ENCODE measurements at places on chromosomes 2 and 18.

DNA sequence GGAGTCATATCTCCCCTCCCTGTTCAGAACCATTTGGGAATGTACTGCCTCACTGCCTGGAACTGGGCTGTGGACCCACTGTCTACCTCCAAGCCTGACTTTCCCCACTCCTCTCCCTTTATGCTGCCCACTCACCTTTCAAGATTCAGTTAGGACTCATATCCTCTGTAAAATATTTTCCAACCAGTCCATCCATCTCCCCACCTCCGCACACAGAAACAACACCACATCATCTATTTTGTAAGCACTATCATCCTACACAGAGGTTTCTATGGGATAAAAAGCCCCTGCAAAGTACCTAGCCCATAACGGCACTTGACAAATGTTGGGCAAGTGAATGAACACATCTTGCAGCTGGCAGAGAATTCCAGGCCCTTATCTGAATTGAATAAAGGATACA, 250.8 kb downstream of the ANAPC1 start:
- DNase-seq = no peak

DNA sequence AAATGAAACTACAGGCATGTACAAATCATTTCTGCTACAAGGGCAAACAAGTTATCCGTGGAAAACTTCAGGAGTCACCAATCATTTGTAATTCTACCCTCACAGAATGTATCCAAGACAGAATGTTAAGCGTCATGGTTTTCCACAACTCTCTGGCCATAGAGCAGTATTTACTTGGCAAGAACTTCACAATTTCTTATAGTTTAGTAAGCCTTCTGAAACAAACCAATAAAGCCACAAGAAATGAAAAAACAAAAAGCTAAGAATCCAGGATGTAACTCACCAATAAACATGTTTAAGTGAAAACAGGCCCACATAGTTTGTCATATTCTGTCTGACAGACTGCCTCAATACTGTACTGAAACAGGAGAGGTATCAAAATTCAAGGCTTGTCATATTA, 70.3 kb downstream of the LNPK start:
- DNase-seq = no peak

GRCh38 chr2:231707927-231708772, at the start of gene PTMA:
Gene PTMA, plus strand, starts transcription at chr2:231708525. Its CDS starts 182 bp downstream, at chr2:231708707.
- DNase-seq = peak; percentile 100

GRCh38 chr2:102129951-102130646, 12.4 kb upstream of the IL1R1 start:
- DNase-seq = no peak

DNA sequence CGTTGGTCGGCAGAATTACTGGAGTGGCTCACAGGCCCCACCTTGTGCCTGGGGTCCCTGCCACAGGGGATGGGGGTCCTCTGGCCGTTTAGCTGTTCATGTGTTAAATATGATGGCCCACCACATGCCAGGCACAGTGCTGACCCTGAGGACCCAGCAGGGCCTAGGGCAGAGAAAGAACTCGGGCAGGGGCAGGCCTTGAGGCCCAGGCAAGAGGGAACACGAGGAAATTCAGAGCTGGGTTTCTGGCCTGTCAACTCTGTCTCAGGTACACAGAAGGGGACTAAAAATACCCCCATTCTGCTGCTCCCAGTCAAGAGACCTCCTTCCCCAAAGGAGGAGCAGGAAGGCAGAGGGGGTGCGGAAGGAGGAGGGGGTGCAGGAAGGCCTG, 66.2 kb downstream of the DNMT3A start:
- no peak for DNase-seq

DNA sequence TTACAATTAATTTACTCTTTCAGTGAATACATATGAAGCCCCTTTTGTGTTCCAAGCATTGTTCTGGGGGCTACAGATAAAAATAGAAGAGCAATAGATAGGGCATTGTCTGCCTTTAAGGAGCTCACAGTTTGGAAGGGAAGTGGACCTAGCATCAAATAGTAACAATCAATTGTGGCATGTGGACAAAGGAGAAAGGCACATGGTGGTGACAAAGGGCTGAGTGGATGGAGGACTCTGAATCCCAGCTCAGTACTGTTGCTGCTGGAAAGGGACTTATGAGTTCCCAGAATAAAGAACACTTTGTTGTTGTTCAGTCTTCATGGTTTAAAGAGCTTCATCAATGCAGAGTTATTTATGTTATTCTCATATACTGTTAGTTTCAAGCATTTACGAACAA, 217.7 kb downstream of the HRH4 start:
- no peak for DNase-seq

DNA sequence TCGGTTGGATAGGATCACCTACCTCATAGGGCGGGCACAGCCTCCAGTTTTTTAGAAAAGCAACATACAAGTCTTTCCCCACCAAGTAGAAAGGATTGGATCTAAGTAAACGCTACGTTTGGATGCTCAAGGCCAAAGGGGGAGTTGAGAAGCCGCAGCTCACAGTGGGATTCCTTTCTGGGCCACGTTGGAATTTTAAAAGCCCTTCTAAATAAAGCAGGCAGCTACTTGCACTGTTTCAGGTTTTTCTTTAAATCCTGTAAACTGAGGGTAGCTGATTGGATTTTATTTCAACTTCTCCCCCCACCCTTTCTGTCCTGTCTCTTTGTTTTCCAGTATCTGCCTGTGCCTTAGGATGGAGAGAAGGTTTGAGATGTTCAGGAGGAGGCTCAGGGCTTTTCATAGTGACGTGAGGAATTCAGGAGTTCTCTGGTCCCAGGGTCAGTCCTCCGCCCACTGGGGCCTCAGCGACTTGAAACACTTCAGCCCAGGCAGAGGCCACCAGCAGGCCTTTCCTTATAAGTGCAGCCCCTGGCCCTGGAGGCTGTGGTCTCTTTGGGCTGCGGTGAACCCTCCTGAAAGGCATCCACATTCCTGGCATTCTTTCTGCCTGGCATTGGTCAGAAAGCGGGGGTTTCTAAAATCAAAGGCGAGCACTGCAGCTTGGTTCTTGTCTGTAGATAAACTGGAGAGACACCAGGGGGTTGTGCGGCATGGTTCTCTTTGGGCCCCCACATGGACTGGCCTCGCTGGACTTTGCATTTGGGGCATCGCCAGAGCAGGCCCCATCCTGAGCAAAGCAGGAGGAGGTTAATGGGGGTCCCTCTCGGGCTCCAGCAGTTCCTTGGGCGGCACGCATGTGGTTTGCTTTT, 44.5 kb downstream of the SH3BP4 start:
- no peak for DNase-seq

DNA sequence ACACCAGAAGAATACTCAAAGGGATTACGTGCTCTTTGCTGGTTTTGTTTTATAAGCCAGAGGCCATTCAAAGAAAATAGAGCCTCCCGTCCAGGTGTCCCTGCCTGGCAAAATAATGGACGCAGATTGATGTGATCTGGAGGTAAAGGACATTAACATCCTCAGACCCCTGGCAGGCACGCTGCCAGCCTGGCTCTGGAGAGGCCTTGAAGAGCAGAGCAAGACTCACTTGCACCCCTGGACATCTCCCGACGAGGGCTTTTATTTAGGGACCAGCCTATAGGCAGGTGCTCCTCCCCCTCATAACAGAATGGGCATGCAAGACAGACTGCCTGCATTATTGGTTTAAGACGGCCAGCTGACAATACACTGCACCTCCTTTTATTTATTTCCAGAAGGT, 291.3 kb downstream of the BCL11A start:
- DNase-seq = no peak

- DNase-seq = no peak
Observed at GRCh38 chr2:10478916-10479315, 30.8 kb upstream of the ODC1 start.

DNA sequence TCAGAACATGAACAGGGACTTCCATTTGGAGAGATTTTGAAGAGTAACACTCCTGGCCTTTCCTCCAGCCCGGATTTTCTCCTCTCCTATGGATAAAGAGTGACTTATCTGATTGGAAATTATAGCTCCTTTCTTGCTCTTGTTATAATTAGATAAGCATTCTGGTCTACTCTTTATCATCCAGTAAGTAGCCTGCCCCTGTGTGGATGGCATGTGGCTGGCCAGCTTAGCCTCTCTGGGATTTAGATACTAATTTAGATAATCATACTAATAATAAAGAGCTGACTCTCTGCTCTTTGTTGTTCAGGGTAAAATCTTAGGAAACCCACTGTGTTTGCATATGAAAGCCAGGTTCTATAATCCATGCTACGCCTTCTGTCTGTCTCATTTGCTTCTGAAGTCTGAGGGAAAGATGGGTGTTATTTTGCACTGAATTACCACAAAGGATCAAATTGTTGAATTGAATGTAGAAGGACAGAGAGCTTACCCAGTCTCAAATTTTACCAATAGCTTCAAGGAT, 438.8 kb downstream of the SPAG16 start:
- no peak for DNase-seq

- DNase-seq = no peak
Observed at GRCh38 chr2:152176113-152176714, 651 bp upstream of the STAM2 start.

GRCh38 chr2:235026649-235027557, 75.1 kb downstream of the SH3BP4 start:
- no peak for DNase-seq

DNA sequence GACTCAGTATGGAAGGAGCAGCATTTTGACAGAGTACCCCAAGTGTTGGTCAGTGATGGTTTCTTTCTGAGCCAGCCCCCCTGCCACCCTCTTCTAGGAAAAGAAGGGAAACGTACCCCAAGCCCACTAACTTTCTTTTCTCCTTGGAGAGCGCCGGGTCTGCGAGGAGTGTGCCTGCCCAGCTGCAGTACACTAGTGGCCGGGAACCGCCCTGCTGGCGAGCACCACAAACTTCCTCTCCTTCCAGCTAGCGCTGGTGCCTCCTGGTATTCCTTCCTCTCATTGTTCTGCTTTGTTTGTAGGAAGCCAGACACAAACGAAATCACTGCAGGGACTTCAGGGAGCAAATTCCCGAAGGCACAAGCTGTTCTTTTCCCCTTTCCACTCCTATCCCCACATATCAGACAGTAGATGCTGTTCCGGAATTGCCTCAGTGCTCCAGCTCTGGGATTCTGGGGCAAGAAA, 1.8 kb downstream of the CCDC85A start:
- no peak for DNase-seq

DNA sequence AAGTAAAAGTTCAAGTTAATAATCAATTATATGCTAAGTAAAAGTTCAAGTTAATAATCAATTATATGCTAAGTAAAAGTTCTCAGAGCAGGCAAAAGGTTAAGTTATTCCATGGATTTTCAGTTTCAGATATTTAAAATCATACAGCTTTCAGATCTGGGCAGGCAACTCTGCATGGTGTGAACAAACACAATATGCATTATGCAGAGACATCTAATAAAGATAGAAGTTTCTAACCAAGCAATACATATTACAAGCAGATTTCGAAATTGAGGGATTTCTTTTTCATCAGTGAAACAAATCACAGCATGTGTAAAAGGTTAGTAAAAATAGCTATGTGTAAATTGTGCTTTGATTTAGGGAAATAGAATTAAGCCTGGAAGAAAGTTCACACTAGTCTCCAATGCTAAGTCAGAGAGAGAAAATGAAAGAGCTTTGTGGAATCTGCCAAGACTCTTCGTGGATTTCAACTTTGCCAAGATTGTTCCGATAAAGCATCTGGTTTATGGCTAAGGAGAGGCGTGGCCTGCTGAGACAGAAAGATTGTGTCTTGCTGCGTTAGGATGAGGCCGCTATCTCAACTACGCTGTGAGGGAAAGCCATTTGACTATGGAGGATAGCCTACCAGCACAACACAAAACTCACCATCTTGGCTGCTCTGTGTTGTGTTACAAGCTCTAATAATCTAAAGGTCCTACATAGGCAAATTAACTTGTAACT, 60.1 kb upstream of the SLC16A14 start:
- no peak for DNase-seq

GRCh38 chr2:74843433-74843832, 9.5 kb downstream of the HK2 start:
- no peak for DNase-seq

DNA sequence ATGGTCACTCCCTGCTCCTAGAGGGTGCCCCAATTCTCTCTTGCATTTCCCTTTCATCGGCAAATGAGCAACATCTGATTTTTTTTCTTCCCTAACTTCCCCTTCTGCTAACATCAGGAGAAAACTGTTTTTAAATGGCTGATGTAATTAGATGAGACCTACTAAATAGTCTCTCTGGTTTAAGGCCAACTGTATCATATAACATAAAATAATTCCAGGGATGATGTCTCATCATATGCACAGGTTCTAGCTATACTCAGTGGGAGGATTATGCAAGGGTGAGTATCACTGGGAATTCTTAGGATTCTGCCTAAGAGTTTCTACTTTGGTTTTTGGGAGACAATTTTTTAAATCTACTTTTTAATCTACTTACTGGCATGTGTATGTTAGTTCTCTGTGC, 193.4 kb downstream of the PARD3B start:
- no peak for DNase-seq

DNA sequence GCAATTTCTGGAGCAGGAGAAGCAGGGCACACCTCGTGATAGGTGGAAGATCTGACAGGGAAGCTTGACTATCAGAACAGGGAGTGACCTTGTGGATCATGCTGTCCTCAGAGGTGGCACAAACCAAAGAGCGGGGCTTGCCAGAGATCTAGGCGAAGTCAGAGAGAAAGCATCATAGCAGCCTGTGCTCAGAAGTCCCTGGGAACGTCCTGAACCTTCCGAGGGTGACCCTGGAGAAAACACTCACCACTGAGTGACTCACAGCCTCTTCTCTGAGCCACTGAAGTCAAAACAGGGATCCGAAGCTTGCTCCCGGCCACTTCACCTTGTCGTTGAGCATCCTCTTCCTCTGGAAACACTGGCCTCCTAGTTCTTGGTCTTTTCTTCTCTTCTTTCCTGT, 56.7 kb downstream of the IL1R2 start:
- DNase-seq = no peak

- DNase-seq = no peak
Observed at GRCh38 chr2:954687-955000, 4.0 kb downstream of the SNTG2 start.

- DNase-seq = no peak
Observed at GRCh38 chr2:173104156-173104555, 28.5 kb downstream of the MAP3K20 start.

- no peak for DNase-seq
Observed at GRCh38 chr2:83017366-83018090, 1441.6 kb downstream of the SUCLG1 start.

DNA sequence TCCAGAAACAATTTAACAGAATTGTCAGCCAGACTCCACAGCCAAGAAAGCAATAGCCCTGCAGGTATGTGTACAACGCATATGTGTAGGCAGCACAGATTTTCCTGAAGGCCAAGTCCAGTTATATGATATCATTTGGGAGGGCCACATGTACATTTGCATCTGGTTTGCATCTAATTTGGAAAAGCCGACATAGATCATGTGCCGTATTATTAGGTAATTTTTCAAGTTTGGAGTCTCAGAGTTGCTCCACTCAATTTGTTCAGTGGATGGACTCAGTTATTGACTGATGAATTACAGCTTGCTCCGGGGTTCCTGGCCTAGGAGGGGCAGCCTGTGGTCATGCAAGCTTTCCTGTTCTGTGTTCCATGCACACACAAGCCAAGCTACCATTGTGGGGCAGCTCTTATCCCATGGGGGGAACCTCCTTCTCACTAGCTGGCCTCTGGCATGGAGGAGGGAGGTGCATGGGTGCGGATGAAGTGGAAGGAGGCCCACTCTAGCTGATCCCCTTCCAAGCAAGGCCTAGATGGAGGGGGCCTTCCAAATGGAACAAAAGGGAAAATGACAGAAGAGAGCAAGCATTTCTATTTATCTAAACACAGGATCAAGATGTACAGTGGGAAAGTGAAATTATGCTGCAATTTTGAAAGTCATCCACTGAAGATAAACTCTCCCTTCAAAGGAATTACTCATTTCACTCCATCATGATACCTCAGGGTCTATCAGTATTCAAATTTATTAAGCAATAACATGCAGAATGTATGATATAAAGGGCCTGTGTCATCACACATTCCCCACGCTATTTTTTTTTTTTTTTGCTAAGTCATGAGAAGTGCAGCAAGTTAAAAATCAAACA, 202.6 kb upstream of the SMAD2 start:
- DNase-seq = no peak

All from activated naive CD4-positive, alpha-beta T cell treated with anti-CD3 and anti-CD28 coated beads, Interleukin-2, amount 50 U/mL, for 16 hours (primary cell).